ENCODE measurements at places on chromosomes 12 and 14.

GRCh38 chr12:50951112-50951511, 1.2 kb upstream of the HIGD1C start:
- DNase-seq = no peak

- DNase-seq = no peak
These were observed 31.0 kb downstream of the RTL1 start for GRCh38 chr14:100872259-100873095.

GRCh38 chr14:85991156-85991555, 461.2 kb downstream of the FLRT2 start:
- DNase-seq = no peak

DNA sequence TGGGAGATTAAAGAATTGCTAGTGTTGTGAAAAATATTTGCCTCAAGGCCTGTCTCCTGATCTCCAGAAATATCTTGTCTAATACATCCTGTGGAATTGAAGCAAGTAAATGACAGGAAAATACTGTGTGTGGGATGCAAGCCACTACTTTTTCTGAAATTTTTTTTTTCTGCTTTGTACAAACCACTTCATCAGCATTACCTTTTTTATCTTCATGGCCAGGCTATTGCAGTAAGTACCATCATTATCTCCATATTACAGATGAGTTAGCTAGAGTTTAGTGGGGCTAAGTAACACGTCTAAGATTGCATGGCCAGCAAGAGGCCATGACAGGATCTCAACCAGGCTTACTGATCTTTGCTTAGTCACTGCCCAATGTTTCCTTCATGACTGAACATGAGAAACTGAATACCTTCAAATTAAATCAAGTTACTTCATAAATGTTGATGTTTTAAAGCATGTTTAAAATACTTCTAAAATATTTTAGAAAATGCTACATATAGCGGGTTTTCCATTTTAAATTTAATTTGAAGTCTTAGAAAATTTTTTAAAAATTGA, 273.7 kb downstream of the SLC6A15 start:
- DNase-seq = no peak

GRCh38 chr14:101817501-101818001, 56.0 kb downstream of the PPP2R5C start:
- no peak for DNase-seq

GRCh38 chr12:87369161-87369560, 660.0 kb downstream of the C12orf50 start:
- no peak for DNase-seq

DNA sequence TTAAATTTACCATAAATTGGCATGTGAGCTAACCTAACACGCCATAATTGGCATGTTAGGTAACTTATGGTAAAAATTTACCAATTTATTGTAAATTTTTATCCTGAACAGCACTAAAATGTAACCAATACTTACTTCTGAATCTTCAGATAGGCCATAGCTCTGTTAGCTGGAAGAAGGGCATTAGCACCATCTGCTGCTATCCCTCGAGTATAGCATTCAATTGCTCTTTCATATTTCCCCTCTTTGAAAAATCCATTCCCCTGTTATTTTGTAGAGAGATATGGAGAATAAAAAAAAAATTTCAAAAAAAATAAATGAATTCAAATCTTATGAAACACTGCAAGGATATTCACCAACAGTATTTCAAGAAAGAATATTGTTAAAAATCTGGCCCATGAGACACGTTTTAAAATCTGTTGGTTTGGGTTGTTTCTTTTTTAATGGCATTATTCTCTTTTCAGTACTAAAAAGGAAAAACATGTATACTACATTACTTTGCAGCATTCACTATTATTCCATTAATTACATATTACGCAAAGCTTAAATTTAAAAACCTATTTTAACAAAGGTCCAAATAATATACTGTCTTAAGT, 19.1 kb downstream of the RPAP3 start:
- DNase-seq = peak; percentile 52

GRCh38 chr12:84875241-84875640, 37.4 kb downstream of the SLC6A15 start:
- peak; percentile 34 for DNase-seq

- DNase-seq = no peak
These were observed 112.6 kb downstream of the BRMS1L start for GRCh38 chr14:35938770-35939169.

- DNase-seq = no peak
These were observed 21.9 kb upstream of the EID3 start for GRCh38 chr12:104281636-104282035.

DNA sequence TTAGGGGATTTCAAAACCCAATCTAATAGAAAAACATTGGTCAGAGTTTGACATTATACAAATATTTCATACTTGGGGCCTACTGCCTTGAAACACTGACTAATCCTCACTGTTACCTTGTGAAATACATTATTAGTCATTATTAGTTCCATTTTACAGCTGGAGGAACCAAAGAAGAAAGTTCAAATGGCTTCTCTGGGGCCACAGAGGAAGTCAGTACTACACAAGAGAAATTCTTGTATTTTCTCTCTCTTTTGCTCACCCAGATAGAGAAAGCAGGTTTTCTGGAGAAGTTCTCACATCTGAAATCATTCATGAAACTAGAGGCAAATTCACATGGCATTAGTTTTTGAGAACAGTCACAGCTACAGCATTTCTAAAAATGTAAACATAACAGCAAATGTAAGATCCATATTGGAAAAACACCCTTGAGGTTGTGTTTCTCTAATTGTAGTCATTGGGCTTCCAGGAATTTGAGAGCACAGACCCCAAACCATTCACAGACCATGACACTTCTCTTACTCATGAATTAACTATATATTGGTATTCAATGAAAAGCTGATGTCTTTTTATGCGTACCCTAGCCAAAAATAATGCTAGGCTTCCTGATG, 83.0 kb downstream of the LLPH start:
- DNase-seq = no peak

All from A673 (cell line).